Brain microvascular endothelial cell (primary cell): ENCODE measurements at places on chromosomes 5 and 9.

GRCh38 chr5:78776637-78777036, 128.1 kb upstream of the LHFPL2 start:
- DNase-seq, result no peak

DNA sequence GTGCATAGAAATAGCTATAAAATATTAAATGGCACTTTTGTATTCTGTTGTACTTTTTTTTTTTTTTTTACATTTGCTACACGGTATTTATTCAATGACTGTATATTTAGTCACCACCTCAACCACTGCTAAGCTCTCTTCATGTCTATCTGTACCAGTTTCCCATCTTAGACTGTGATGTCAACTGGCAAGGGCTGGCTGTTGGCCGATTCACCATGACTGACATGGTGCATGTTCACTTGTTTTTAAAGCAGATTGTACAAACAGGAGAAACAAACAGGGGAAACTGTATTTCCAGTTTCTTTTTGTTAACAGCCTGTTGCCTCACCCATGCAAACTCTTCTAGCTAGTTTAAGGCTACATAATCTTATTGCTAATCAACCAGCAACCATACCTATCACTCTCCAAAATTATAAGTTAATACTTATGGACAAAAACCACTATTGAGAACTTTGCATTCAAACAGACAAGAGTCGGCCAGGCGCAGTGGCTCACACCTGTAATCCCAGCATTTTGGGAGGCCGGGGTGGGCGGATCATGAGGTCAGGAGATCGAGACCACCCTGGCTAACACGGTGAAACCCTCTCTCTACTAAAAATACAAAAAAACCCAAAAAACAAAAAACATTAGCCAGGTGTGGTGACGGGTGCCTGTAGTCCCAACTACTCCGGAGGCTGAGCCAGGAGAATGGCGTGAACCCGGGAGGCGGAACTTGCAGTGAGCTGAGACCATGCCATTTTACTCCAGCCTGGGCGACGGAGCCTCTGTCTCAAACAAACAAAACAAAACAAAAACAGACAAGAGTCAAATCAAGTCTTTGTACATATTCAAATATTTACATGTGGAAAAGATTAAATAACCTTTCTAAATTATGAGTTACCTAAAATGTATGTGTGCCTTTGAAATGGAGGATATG, 13.2 kb downstream of the ZFAND5 start:
- peak; percentile 85 for DNase-seq

DNA sequence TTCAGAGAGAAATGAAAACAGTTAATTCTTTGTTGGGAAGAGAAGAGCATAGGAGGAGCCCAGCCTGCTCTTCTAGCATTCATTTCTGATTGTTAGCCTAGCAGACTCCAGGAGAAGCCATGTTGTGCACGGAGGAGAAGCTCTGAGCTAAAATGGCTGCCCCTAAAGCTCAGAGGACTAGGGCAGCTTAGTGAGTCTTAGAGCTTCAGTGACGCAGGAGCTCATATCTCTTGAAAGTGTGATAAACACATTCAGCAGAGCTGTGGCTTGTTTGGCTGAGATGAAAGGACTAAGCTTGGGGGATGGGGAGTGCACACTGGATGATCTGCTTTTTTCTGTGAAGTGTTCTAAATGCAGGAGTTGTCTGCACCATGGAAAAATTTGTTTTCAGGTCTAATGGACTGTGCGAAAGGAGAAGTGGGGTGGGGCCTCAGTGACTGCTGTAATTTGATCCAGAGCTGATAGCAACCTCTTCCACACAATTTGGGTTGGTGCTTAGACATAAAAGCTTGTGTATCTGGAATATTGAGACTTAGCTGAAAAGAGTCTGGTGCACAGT, 58.5 kb downstream of the ZNF462 start:
- peak; percentile 77 for DNase-seq

DNA sequence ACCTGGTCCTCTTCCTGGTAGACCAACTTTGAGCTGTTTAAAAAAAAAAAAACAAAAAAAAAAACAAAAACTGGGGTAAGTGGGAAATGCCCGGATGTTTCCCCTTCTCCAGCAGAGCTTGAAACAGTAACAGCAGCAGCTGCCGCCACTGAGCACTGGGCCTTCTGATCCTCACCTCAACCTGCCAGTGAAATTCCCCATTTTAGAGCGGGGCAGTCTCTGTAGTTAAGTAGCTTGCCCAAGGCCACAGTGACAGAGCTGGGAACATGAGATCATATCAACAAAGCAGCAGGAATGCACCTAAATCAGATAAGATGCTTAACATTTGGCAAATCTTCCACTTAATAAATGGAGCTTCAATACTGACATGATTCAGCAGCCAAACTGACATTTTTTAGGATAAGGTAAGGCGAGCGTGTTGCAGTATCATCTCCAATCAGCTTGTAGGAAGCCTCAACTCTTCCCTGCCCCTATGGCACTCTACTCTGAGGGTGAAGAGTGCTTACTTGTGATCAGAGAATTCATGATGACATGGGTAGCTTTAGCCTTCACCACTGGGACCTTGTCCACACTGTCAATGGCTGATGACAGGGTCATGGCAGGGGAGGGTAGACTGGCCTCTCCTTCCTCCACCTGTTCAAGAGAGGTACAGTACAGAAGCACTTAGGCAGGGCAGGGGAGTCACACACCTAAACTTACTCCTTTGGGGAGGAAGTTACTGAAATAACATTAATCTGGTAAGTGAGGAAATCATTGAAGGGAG, 9.3 kb downstream of the KIAA1191 start:
- DNase-seq, result no peak

DNA sequence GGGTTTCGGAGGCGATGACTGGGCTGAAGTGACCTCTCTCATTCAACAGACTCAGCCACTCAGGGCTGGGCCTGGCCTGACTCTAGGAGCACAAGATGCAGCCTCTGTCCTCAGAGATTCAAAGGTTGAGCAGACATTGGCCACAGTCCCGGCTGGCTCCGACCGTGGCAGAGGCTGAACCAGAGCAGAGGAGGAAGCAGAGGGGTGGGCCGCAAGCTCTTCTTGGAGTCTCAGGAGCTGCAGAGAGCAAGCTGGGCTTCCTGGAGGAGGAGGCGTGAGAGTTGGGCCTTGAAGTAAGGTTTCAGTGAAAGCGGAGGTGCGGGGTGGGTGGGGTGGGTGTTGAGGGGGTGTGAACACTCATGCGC, 37.6 kb downstream of the ALG2 start:
- no peak for DNase-seq

DNA sequence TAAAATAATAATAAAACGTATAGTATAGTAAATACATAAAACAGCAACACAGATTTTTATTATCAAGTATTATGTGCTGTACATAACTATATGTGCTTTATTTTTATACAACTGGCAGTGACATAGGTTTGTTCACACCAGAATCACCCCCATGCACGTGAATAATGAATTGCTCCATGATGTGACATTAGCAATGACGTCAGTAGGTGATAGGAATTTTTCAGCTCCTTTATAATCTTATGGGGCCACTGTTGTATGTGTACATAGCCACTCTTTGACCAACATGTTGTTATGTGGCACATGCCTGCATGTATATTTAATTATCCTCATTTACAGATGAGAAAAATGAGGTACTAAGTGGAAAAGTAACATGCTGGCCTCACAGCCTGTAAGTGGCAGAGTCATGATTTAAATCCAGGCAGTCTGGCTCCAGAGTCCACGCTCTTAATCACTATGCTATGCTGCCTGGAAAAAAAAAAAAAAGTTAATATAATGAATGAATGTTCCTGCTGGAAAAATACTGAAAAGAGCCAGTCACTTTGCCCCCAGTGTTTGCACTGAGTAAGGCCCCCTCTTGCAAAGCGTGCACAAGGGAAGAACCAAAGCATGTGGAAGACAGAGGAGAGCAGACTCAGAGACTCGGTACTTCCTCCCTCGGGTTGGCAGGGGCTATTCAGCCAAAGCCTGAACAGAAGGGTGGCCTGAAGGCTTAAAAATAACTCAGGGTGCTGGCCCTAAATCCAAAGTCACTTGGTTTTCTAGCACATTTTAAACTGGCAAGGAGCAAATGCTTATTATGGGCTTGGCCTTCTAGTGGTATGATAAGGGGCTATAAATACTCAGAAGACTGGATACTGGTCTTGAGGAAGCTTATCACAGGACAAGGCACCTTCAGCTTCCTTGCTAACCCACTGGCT, 206.8 kb downstream of the GLIS3 start:
- no peak for DNase-seq

DNA sequence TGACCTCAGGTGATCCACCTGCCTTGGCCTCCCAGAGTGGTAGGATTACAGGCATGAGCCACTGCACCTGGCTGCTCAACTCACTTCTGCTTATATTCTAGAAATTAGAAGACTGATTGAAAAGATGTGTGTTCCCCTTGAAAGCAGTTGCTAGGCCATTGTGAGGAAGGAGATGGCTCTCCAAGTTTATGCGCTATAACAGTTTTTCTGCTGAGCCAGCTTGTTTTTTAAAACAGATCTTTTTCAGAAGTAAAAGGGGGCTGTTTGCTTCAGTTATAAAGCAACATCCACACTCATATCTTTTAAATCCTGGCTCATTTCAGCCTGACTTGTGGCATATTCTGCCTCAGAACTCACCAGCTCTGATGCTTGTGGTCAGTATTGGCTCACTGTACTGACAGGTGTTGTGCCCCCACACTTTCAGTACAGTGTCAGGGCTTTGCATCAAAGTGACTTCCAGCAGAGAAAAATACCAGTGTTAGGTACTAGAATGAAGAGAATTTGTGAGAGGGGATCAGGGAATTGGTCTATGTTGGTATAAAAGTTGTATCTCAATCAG, 49.4 kb downstream of the NUP214 start:
- no peak for DNase-seq

- DNase-seq, result no peak
Observed at GRCh38 chr5:180103487-180104167, 32.1 kb upstream of the RNF130 start.

- DNase-seq, result no peak
Observed at GRCh38 chr9:78210841-78211301, 25.0 kb upstream of the CEP78 start.

DNA sequence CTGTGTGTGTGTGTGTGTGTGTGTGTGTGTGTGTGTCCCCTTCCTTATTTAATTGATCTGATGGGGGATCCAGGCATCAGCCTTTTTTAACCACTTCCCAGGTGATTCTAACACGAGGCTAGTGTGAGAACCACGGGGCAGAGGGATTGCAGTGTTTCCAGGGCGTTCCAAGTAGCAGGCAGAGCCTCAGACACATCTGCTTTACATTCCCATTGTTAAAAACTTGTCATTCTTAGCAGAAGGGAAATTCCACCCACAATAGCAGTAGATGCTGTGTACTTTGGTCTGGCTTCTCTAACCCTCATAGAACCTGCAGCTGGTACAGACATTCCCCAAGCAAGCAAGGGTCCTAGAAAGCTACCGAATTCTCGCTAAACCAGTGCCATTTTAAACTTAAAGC, 81.9 kb upstream of the SLC30A5 start:
- DNase-seq, result no peak

- no peak for DNase-seq
Observed at GRCh38 chr5:60943624-60944023, 1.2 kb downstream of the ERCC8 start.

GRCh38 chr9:19533373-19533772, 124.6 kb downstream of the ACER2 start:
- peak; percentile 50 for DNase-seq

GRCh38 chr5:169706071-169706470, 69.0 kb downstream of the DOCK2 start:
- DNase-seq, result no peak

DNA sequence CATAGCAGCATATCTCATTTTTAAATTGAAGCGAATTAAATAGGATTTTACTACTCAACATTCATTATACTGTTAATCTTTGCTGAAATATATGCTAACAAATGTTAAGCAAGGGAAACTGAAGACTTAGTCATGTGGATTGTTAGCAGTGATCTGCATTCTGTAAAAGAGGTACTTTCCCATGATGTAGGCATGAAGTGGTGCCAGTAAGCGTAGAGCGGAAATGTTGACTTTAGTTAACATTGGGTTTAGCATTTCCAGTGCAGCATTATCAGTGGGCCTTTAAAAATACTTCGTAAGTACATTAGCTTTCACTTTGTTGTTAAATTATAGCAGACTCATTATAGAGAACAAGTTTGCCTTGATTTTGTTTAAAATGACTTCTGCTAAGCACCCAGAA, 130.3 kb downstream of the CDC42SE2 start:
- DNase-seq, result no peak

GRCh38 chr9:95645992-95646391, 129.2 kb upstream of the PTCH1 start:
- peak; percentile 16 for DNase-seq

DNA sequence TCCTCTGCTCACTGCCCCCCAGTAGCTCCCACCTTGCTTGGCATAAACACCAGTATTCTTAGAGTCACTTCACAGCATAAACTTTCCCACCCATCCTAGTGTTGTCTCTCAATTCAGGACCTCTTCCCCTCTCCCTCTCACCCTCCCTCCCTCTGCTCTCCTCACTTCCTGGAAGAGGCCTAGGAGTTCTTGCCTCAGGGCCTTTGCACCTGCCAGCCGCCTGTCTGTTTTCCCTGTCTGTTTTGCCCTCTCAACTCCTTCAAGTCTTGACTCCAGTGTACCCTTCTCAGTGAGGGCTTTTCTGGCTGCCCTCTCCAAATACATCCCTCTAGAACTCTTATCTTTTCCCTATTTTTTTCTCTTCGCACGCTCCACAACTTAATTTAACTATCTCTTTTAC, 86.2 kb downstream of the ENTREP1 start:
- no peak for DNase-seq

GRCh38 chr5:103006921-103007320, 113.0 kb downstream of the GIN1 start:
- DNase-seq, result no peak
